ENCODE measurements at places on chromosomes 3 and 15. TPM values are rescaled to one million over a fixed set of nuclear protein-coding genes. Genes with fewer than 3 reads are reported as not detected.

The GOLGA6A gene
- total RNA-seq = not detected

The HRG gene
- under 0.01 TPM for total RNA-seq

The ATP2B2 gene
- not detected for total RNA-seq

The TRIM59 gene
- total RNA-seq = 15.2 TPM

The RARRES1 gene
- 0.52 TPM for total RNA-seq

The HACD2 gene
- total RNA-seq = 101 TPM

The SLC12A8 gene
- total RNA-seq = 24.8 TPM

The LDHAL6B gene
- total RNA-seq = not detected

DNA sequence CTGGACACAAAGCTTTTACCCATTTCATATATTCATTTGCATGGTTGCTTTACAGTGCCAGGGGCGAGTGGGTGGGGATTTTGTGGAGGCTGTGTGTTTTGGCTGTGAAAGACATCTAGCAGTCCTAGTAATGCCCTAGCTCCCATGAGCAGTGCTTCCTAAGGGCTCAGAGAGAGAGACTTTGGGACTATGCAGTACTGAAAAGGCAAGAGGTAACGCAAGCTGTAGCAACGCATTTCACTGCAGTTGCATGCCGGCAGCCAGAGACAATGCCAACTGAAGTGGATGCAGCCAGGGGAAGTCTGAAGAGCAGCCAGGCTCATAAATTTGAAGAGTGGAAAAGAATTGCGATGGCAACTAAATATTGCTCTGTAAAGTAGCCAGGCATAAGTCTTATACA is 27.4 kb upstream of the ATP10A start:
- DNase-seq = no peak

- DNase-seq = peak; percentile 52
Measured at GRCh38 chr3:78647726-78648125, 1120.1 kb downstream of the ROBO1 start.

DNA sequence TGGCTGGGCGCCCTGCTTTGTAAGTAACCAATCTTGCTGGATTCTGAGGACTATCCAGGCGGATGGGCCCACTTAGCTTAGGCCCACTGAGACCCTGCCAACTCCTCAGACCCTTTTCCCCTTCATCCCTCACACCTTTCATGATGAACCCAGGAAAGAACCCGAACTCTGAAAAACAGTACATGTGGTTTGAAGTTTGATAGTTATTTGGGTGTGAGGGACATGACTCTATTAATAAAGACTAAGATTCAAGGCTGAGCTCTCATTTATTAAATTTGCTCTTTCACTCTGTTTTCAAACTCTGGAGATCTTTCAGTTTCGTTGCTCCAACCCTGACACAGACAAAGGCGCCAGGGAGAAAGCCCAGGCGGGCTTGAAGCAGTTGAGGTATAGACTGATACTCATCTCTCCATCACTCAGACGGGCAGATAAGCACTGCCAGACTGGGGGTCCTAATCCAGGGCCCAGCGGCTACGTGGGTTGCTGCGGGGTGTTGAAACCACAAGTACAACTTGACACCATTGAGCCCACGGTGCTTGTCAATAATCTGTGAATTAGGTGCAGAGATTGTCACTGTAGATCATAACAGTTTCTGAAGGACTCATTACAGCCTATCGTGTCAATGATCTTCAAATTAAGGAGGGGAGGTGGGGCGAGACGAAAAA is 7.2 kb upstream of the SOX2 start:
- DNase-seq = no peak

GRCh38 chr3:195255571-195256501 is 15.1 kb downstream of the XXYLT1 start:
- no peak for DNase-seq

- no peak for DNase-seq
Measured at GRCh38 chr15:49742381-49742780, 121.5 kb downstream of the DTWD1 start.

DNA sequence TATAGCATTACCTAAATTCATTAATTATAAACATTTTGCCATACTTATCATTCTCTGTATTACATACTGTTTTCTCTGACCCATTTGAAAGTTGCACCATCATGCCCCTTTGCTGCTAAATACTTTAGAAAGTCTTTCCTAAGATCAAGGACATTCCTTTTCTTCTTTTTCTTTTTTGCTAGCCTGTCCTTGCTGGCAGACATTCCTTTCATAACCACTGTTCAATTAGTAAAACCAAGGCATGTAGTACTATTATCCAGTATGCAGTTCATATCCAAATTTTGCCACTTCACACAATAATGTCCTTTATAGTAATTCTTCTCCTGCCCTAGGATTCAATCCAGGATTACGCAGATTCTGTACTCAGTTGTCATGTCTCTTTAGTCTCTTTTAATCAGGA is 321.0 kb upstream of the C2CD4B start:
- DNase-seq = no peak

DNA sequence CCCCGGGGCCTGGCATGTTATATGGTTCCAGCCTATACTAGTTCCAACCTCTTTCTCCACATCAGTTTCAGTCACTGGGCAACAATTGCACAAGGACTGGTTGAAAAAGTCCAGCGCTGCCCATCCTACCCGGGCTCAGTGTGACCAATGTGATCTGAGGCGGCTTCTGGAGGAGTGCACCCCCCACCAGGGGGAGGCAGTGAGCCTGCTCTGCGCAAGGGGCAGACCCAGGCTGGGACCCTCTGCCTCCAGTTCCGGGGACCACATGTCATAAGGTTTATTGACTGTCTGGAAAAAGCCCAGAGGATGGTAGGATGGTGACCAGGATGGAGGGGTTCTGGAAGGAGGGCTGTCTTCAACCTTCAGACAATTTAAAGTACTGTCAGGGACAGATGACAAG is 25.6 kb upstream of the NR2E3 start:
- DNase-seq = no peak

- peak; percentile 25 for DNase-seq
Measured at GRCh38 chr3:115186351-115187148, 39.5 kb upstream of the ZBTB20 start.

- no peak for DNase-seq
Measured at GRCh38 chr3:122864498-122864897, 69.6 kb downstream of the SLC49A4 start.

DNA sequence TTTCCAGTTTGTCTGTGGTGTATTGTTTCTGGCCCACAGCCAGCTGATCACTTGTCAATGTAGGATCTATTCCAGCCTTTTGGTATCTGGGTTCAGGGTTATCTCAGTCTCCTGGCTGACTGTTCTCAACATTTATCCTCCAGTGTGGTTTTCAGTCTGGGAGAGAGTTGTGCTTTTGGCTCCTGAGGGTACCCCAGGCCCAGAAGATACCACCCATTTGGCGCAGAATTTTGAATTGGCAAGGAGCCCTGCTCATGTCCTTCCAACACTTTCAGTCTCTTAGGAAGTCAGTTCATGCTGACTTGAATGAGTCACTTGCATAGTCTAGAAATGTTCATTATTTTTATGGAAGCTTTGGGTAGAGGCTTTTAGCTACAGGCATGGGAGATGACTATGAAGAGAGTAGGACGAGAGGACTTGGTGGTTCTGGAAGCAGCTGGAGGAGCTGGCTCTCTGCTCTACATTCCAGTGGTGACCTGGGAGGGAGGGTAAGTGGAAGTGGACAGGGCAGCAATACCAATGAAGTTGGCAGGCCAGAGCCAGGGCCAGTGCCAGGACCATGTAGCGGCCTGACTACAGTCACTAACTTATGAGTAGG is 7.2 kb downstream of the POLR2H start:
- DNase-seq = no peak

DNA sequence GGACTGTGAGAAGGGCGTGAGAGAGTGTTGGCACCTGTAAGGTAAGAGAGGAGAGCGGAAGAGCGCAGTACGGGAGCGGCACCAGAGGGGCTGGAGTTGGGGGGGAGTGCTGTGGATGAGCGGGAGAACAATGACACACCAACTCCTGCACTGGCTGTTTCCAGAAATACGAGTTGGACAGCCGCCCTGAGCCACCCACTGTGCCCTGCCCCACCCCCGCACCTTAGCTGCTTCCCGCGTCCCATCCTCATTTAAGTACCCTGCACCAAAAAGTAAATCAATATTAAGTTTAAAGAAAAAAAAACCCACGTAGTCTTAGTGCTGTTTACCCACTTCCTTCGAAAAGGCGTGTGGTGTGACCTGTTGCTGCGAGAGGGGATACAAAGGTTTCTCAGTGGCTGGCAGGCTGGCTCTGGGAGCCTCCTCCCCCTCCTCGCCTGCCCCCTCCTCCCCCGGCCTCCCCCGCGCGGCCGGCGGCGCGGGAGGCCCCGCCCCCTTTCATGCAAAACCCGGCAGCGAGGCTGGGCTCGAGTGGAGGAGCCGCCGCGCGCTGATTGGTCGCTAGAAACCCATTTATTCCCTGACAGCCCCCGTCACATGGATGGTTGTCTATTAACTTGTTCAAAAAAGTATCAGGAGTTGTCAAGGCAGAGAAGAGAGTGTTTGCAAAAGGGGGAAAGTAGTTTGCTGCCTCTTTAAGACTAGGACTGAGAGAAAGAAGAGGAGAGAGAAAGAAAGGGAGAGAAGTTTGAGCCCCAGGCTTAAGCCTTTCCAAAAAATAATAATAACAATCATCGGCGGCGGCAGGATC is at the start of gene SOX2:
Gene SOX2 (plus strand): TSS at position 601 of the 811 bp plus-strand sequence. CDS start 436 bp downstream, outside the sequence.
- peak; percentile 53 for DNase-seq

DNA sequence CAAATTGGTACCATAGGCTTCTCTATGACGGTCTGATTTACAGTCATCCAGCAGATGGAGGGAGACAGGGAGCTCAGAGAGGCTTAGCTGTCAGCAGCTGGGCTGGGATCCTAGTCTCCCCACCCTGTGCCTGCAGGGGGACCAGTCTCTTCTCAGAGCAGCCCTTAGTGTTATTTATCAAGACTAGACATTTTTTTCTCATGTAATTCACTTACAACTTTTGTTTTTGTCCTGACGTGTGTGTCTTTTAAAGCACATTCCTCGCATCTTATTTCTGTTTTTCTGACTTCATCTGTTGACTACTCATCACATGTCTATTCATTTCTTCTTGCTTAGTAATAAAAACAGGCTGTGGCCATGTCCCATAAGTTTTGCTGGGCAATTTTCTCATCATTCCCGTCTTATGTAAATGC is 116.1 kb downstream of the KLF13 start:
- DNase-seq = peak; percentile 82

DNA sequence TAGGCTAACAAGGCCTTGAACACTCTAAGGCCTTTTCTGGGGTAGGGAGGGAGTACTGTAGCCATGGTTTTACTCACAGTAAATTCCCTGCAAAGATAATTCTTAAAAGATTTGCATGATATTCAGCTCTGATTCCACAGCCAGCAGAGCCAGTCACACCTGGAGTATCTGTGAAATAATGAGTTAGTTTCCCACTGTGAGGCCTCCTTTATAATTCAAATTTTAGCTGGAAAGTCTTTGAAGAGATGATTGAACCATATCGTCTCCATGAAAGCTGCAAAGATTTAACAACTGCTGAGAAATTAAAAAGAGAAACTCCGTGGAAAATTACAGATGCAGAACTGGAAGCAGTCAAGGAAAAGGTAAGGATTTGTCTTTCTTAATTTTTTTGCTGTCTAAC is 32.3 kb upstream of the DUT start:
- no peak for DNase-seq

DNA sequence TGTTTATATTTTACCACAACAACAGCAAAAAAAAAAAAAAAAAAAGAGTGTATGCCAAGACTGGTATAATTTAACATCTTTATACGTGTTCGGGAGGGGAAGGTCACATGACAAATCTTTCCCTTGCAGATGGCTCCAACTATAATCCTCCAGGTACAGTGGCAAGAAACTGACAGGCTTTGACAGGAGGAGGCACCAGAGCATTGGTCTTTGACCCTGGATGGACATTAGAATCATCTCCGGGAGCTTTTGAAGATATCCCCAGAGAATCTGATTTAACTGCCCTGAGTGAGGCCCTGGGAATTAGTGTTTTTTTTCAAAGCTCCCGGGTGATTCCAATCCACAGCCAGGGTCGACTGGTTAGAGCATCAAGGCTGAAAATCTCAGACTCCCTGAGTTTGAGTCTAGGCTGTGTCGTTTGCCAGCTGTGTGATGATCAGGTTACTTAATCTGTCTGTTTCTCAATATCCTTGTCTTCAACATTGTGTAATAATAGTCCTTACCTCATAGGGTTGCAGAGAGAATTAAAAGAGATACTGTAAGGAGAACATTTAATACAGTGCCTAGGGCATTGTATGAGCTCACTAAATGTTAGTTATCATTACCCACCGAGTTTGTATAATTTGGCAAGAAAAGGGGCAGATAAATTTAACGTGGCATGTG is 8.9 kb upstream of the SEMA5B start:
- peak; percentile 75 for DNase-seq

- no peak for DNase-seq
Measured at GRCh38 chr3:2910997-2911396, 199.2 kb downstream of the IL5RA start.

GRCh38 chr3:17645074-17645698 is 97.2 kb downstream of the TBC1D5 start:
- DNase-seq = peak; percentile 55

GRCh38 chr15:50182219-50183013 is 420 bp downstream of the SLC27A2 start:
- DNase-seq = peak; percentile 47

- peak; percentile 45 for DNase-seq
Measured at GRCh38 chr3:160941885-160942494, 163.2 kb downstream of the B3GALNT1 start.

DNA sequence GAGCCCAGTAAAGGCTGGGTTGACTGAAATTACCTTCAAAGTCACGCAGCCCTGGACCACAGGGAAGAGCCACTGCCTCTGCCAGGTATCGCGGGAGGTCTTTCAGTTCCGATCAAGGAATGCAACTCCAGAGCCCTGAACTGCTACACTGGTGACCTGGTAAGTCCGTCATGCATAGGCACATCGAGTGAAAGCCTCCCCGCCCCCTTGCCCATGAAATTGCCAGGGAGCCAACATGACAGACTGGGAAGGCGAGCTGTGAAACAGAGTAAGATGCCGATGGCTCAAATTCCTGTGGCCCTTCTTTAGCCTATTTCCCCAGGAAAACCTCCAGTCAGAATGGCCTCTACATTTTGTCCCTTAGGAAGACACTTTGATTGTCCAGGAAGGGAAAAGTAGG is 2.3 kb upstream of the GP5 start:
- no peak for DNase-seq

DNA sequence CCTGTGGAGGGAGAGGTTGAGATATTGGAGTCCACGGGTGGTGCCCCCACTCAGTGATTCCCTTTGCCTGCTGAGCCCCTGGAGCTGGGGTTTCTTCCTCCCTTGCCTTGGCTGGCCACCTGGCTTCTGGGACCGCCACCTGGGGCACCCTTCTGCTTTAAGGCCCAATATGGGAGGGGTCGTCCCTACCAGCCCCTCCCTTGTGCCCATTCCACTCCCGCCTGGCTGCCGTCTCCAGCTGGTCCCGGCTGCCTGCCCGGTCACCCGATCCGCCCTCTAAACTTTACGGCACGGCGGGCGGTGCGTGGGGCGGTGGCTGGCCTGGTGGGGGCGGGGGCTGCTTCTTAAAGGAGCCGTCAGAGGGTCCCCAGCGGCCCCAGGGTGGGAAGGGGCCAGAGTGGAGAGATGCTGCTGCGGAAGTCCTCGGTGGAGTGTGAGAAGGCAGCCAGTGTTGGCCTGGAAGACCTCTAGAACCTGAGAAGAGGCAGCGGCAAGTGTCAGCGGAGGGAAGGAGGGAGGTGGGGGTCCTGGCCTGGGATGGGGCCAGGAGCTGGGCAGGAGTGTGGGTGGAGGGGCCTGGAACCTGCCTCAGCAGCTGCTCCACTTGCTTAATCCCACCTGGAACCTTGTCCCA is 1.6 kb upstream of the SEMA3B start:
- DNase-seq = no peak

GRCh38 chr3:154759966-154760365 is 320.2 kb upstream of the MME start:
- DNase-seq = no peak

- no peak for DNase-seq
Measured at GRCh38 chr3:39150148-39150802, 3.1 kb downstream of the CSRNP1 start.

All from mammary epithelial cell (primary cell).